MM.1S (cell line): ENCODE measurements at places on chromosomes 4 and X.

DNA sequence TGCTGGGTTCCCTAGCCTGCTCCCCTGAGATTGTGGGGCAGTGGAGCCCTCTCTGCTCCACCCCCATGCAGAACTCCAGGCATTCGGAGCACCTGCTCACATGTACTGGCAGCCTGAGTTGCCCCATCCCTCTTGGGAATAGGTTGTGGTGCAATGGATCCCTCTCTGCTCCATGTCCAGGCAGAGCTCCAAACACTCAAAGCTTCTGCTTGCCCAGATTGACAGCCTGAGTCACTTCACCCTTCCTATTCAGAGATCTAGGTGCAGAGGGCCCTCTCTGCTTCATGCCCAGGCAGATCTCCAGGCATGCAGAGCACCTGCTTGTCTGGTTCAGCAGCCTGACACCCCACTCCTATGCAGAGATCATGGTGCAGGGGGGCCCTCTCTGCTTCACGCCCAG lies 18.6 kb upstream of the TEX13B start:
- no peaks in the 10 kb centered on the region for H3K27me3 ChIP-seq
- H3K27ac ChIP-seq: no peak overlapping the region
- no peaks in the 10 kb centered on the region for H3K4me1 ChIP-seq

DNA sequence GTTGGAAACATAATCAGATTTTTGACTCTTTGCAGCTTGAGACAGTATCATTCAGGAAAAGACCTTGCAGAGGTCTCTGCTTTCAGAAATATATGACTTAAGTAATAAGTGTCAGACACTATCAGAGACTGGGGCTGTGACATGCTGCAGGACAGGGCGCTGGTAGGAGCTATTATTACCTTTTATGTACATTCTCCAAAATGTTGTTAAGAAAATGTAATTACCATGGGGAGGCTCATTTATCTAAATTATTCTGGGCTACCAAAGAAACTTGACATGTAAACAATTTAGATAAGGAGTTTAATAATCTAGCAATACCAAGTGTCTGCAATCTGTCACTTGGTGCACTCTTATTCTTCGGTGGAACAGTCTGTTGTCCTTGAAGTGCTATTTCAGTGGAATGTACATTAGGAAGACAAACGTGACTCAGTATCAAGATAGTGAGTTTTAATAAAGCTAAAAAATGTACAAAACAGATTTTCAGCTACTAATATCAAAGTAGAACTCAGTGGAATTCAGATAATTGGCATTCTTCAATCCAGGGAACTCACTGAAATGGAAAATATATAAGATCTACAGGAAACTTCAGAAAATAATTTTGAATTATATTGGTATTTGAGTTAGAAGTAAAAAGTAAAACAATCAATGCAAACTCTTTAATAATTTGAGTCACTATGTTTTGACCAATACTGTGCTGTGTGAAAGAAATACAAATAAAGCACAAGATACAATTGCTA lies 214.5 kb downstream of the KCNIP4 start:
- DNase-seq: no peak
- no peaks in the 10 kb centered on the region for H3K36me3 ChIP-seq
- no peak overlapping the region for H3K27ac ChIP-seq
- H3K4me3 ChIP-seq: no peak overlapping the region

- H3K36me3 ChIP-seq: no peaks in the 10 kb centered on the region
- no peaks in the 10 kb centered on the region for H3K4me1 ChIP-seq
- H3K27ac ChIP-seq: no peak overlapping the region
- no peak overlapping the region for H3K4me3 ChIP-seq
- DNase-seq: no peak
Measured at GRCh38 chr4:186900984-186901383, 177.3 kb upstream of the FAT1 start.

DNA sequence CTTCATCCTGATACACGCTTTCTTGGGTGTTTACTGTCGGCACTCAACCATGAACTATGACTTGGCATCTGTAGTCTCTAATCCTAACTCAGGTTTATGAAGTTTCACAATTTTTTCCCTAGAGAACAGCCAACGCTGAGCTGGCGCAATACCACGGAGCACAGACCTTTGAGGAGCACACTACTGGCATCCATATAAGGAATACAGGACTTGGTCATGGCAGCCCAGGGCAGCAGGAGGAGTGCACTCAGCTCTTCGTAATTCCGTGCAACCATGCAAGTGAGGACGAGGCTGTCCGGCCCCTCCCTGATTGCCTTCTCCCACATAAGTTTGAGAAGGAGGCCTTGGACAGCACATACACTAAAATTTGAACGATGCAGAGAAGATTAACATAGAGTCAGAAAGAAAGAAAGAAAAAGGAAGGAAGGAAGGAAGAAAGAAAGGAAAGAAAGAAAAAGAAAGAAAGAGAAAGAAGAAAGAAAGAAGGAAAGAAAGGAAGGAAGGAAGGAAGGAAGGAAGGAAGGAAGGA lies 41.0 kb upstream of the PDLIM5 start:
- H3K4me1 ChIP-seq: no peaks in the 10 kb centered on the region
- no peak overlapping the region for H3K4me3 ChIP-seq
- H3K36me3 ChIP-seq: no peaks in the 10 kb centered on the region

GRCh38 chrX:83336454-83336853 lies 171.6 kb upstream of the POU3F4 start:
- no peak overlapping the region for H3K4me3 ChIP-seq
- no peak for DNase-seq
- no peak overlapping the region for H3K27ac ChIP-seq
- no peaks in the 10 kb centered on the region for H3K27me3 ChIP-seq
- H3K36me3 ChIP-seq: no peaks in the 10 kb centered on the region

DNA sequence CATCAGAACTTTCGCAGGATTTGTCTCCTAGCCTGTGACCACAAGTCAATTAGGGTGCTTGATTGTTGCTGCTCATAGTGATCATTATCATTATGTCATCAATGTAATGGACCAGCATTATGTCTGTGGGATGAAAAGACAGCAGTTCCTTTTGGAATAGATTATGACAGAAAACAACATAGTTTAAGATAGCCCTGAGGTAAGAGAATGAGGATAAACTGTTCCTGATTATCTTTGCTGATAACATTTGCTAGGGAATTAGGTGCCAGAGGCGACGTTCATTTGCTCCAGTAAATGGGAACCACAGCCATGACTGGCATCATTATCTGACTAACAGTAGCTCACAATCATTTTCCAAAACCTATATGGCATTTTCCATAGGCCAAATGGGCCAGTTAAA lies 12.7 kb upstream of the THOC2 start:
- H3K27ac ChIP-seq: no peak overlapping the region
- no peak overlapping the region for H3K4me3 ChIP-seq
- H3K36me3 ChIP-seq: no peaks in the 10 kb centered on the region
- H3K27me3 ChIP-seq: no peaks in the 10 kb centered on the region
- H3K4me1 ChIP-seq: no peaks in the 10 kb centered on the region
- DNase-seq: no peak

GRCh38 chrX:146614663-146615478 lies 194.7 kb upstream of the CXorf51B start:
- no peak for DNase-seq
- H3K4me3 ChIP-seq: no peak overlapping the region
- no peaks in the 10 kb centered on the region for H3K36me3 ChIP-seq
- H3K27ac ChIP-seq: no peak overlapping the region
- no peaks in the 10 kb centered on the region for H3K4me1 ChIP-seq
- H3K27me3 ChIP-seq: no peaks in the 10 kb centered on the region

DNA sequence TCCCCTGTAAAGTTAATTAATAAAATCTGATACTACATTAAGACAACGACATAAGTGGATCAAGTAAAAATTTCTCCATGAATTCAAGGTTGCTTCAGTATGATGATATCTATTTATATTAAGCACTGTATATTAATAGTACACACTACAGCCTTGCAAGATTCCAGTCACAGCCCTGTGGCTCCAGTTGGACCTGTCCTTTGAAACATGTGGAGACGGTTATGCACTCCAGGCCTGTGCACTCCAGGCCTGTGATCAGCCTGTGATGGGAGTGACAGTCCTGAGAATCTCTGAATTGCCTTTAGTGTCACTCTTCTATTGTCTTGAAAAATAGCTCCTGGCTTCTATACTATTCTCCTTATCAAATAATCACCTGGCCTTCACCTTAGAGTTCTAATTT lies 981.1 kb upstream of the AGA start:
- no peaks in the 10 kb centered on the region for H3K36me3 ChIP-seq
- H3K27me3 ChIP-seq: no peaks in the 10 kb centered on the region
- H3K27ac ChIP-seq: no peak overlapping the region
- H3K4me3 ChIP-seq: no peak overlapping the region
